ENCODE measurements at places on chromosomes 13 and 19.

- no peaks in the 10 kb centered on the region for H3K4me1 ChIP-seq
- no peaks in the 10 kb centered on the region for H3K36me3 ChIP-seq
- no peak overlapping the region for H3K4me3 ChIP-seq
- DNase-seq: no peak
- no peak overlapping the region for H3K27ac ChIP-seq
These were observed 100.6 kb downstream of the PTPRS start for GRCh38 chr19:5240011-5240410.

GRCh38 chr19:5128936-5129389, 160.1 kb downstream of the KDM4B start:
- H3K4me3 ChIP-seq: no peak overlapping the region
- peaks cover 85% of the 10 kb centered on the region for H3K4me1 ChIP-seq
- no peaks in the 10 kb centered on the region for H3K27me3 ChIP-seq
- no peak for DNase-seq

GRCh38 chr13:54016542-54016941, 987.9 kb downstream of the OLFM4 start:
- no peak overlapping the region for H3K4me3 ChIP-seq
- no peak overlapping the region for H3K27ac ChIP-seq
- no peaks in the 10 kb centered on the region for H3K36me3 ChIP-seq
- no peaks in the 10 kb centered on the region for H3K27me3 ChIP-seq
- no peak for DNase-seq

GRCh38 chr13:114122127-114122511, 10.3 kb downstream of the RASA3 start:
- H3K27ac ChIP-seq: no peak overlapping the region
- no peak overlapping the region for H3K4me3 ChIP-seq
- H3K4me1 ChIP-seq: peaks cover 94% of the 10 kb centered on the region
- DNase-seq: no peak
- no peaks in the 10 kb centered on the region for H3K27me3 ChIP-seq

DNA sequence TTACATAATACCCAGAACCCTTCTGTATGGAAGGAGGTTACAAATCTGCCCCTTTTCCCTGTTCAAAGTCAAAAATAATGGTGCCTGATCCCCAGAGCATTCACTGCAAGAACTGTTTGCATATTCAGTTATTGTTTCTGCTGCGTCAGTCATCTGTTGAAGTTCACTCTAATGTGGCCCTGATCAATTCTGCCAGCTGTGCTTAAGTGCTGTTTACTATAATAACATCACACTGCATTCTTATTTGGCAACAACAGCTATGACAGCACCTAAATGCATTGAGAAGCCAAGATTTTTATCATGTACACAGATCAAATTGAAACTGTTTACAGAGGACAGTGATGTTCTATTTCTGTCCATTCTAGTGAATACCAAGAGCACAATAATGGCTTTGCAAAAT, 115.9 kb downstream of the DACH1 start:
- no peaks in the 10 kb centered on the region for H3K27me3 ChIP-seq
- H3K4me3 ChIP-seq: no peak overlapping the region
- H3K36me3 ChIP-seq: no peaks in the 10 kb centered on the region

DNA sequence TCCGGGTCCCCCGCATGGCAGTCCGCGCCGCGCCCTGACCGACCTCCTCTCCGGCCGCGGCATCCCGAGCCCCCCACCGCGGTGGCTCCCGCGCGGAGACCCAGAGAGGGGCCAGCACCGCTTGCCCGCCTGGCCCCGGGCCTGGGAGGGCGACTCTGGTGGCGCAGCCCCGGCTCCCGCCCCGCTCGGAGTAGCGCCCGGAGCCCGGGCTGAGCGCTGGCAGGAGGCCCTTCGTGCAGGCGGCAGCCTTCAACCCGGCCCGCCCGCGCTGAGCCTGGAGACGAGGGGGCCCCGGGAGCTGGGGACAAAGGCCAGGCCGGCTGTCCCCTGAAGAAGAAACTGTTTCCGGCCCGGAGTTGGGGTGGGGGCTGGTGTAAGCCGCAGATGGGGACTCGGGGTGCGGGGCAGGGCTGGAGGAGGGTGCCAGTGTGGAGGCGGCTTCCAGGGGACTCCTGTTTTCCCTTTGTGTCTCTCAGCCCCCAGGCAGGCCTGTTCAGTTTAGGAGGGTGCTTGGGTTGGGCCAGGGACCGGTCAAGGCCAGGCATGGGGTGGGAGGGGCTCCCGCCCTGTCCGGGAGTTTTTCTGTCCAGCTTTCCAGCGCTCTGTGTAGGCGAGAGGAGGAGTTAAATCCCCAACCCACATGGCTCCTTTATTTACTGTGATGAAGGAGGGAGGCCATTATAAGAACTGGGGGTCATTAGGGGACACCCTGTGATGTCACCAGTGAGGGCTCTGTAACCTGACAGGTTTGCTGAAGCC, 935 bp downstream of the LRP3 start:
- H3K27me3 ChIP-seq: peaks cover 9% of the 10 kb centered on the region
- no peak for DNase-seq
- H3K4me1 ChIP-seq: no peaks in the 10 kb centered on the region
- H3K36me3 ChIP-seq: no peaks in the 10 kb centered on the region

DNA sequence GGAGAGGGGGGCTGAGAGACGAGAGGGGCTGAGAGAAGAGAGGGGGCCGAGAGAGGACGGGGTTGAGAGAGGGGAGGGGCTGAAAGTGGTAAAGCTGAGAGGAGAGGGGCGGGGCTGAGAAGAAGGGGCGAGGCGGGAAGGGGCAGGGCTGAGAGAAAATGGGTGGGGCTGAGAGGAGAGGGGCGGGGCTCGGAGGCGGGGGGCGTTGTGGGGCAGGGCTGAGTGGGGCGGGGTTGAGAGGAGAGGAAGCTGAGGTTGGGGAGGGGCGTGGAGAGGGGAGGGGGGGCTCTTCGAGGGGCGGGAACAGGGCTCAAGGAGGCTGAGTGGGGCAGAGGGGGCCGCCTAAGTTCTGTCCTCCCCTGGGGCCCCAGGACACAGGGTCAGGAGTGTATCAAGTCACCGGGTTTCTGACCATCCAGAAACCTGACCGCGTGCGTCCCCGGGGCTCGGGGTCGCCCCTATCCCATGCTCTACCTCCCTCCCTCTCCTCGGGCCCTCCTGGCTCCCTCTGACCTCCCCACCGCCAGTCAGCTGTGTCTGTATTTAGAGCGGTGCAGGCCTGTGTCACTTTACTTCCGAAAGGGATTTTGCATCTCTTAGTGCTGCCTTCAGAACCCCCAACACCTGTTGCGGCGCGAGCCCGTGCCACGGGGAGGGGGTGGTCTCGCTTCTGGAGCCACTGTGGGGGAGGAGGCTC, 38.6 kb upstream of the SEMA6B start:
- peak; percentile 74 for DNase-seq
- no peak overlapping the region for H3K4me3 ChIP-seq
- peaks cover 17% of the 10 kb centered on the region for H3K27me3 ChIP-seq
- H3K36me3 ChIP-seq: no peaks in the 10 kb centered on the region

DNA sequence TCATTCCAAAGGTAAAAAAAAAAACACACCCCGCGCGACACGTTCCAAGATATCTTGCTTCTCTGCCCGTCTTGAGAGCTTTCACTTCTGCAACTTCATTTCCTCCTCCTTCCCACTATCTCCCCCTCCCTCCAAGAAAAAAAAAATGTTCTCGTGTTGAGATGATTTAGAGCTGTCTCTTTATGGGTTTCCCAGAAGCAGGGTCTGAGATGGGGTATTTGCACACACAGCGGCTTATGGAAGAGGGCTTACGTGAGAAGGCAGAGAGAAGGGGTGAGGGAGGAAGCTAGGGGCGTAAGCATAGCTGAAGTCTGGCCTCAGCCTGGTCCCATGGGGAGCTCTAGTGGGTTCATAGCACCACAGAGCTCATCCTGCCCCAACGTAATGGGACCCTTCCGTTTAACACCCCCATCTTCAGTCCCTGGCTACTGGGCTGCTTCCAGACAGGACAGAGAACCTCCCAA, 31.3 kb upstream of the USE1 start:
- H3K36me3 ChIP-seq: peaks cover 41% of the 10 kb centered on the region
- H3K4me1 ChIP-seq: peaks cover 40% of the 10 kb centered on the region
- peak overlapping the region; percentile 2 for H3K4me3 ChIP-seq
